ENCODE measurements at places on chromosomes 1 and 21.

DNA sequence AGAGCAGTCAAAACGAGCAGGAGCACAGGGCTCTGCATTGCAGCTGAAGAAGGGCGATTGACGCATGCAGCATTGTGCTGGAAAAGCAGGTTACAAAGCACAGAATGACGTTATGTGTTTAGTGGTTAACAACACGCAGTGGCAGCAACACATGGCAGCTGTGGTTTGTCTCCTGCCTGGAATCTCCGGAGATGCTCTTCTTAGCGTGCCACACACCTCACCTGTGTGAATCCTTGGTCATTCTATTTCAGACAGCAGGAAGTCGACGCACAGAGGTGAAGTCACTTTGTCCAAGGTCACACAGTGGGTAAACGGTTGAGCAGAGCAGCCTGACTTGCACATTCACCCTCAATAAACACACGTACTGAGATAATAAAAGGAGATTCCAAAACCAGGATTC is 14.7 kb downstream of the OBSCN start:
- DNase-seq: no peak

DNA sequence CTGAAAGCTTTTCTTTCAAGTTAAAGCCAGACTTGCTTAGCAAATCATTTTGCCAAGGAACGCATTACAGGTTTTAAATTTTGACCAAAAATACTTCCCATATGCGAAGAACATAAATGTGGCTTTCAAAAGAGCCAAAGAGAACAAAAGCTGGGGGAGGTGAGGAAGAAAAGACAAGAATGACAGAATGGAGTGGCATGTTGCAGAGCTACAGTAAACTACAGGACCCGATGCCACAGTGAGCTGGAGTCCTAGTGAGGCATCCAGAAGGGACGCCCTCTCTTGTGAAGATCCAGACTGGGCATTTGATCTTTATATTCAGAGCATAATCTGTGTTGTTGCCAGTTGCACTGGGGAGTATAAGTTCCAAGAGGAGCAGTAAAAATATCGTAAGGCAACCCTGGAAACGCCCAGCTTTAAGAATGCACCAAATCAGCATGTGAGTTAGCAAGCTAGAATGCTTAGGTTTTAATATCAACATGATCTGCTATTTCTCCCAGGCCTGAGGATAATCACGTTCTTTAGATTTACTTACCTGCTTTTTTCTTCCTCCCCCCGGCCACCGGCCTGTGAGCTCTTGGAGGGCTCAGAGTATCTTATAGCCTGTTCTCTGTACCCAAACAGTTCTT is 48.4 kb upstream of the HOOK1 start:
- no peak for DNase-seq

DNA sequence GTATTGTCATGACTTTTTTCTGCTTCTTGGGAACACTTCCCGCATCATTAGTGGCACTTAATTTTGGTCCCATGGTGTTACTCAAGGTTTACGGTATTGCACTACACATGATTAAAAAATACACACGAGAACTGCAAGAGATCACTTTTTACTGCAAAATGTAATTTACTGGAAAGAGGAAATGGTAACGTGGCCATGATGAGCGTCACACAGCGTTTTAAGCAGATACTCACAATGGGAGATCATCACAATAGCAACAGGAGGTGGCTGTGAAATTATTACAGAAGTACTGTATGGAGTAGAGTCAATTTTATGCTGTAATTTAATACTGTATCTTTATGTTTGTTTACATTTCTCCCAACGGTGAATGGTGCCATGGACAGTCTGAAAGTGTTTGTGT is 1510.3 kb downstream of the AMY1C start:
- no peak for DNase-seq

DNA sequence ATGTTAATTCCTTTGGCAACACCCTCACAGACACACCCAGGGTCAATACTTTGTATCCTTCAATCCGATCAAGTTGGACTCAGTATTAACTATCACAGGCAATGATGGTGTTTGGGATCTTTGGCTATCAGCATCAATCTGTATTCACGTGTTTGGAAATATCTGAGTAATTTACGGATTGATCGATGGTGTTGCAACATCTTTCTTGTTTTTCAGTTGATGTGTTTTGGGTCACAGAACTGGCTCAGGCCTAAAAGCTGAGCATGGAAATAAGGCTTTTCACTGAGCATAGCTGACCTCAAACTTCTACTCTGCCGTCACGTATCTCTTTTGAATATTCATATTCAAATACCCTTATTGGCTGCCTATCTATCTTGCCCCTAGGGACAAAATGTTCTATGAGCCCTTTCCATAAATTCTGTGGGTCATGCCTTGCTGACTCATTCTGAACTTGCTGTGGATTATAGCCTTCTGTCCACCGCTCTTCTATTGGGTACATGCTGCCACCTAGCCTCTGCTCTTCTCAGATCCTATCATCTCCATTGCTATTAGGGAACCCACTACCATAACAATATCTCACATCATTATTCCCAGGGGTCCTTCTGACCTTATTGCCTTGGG is 156.0 kb downstream of the PDE4B start:
- DNase-seq: no peak

DNA sequence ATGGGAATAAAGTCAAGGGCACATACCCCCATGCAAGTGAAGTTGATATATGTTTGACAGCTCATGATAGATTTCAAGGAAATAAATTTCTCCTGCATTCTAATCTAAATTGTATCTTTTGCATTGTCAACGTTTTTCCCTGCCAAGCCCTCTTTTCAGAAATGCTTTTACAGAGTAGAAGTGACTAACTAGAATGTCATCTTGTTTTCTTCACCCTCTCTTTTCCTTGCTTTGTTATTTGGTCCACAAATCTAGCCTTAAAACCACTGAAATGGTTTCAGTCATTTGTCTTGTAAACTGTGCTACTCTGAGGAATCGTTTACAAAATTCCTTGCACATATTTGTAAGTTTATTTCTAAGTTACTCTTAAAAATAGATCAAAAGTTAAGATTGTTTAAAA is 600.8 kb upstream of the CXADR start:
- no peak for DNase-seq

DNA sequence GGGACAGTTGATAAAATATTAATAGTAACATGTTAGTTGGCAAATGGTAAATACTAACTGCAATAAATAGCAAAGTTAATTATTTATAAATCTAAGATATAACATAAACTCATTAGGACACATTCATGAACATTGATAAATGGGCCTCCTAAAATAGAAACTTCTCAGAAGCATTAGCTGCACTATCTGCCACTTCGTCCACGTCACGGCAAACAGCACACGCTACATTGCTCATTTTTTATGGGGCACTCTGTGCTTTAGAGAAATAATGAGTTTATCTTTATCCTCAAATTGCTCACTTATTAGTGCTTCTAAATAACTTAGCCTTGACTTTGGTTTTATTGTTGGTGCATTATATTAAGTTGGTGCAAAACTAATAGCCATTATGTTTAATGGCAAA is 16.3 kb upstream of the HPCAL4 start:
- DNase-seq: no peak

GRCh38 chr1:117061986-117062415 is 1.9 kb downstream of the TTF2 start:
- DNase-seq: no peak

GRCh38 chr1:110756506-110756905 is 81.8 kb upstream of the KCNA3 start:
- DNase-seq: no peak

DNA sequence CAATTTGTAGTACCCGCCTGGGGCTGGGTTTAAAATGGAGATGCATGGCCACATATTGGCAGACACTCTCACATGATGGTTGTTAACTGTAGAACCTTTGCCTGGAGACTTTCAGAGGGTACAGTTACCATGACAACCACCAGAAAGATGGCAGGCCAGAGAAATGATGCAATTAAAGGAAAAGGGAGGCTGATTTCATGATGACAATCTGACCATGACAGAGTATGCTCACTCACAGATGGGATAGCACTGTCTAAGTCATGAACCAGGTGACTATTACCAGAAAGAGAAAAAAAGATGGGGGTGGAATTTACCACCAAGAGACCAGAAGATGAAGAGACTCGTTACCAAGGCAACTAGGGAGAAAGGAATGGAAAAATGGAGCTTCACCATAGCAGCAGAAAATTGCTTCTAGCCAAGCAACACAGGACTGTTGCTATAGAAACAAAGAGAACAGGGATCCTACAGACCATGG is 3.5 kb upstream of the TRIT1 start:
- no peak for DNase-seq

GRCh38 chr21:44421901-44422840 is 33.1 kb upstream of the LRRC3 start:
- no peak for DNase-seq

DNA sequence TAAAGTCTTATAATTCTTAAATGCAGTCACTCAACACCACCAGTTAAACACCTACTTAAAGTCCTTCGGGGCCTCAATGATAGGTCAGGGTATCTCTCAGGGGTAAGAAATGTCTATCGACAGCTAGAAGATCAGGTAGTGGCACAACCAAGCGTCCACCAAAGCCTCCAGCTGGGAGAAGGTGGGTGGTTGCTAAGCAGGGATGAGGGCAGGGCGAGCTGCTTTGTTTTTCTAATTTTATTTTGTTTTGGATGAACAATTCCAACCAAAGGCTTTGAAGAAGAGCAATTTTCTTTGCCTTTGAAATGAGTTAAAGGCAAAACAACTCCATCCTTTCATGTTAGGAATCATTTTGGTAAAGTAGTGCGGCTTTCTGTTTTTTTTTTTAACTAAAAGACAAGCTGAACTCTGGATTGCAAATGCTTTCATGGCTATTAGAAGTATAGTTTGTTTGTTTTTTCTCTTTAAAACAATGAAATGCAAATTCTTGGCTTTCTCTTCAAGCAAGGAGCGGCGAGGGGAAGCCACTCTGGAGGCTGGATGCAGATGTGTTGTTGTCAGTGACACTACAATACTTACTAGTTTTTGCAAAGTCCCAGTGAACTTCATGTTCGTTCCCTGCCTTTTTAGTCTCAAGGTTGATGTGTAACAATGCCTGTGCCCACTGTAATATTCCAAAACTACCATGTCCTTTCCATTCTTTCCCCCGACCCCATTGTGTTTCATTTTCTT is 106.0 kb downstream of the MRPS6 start:
- DNase-seq: no peak

- no peak for DNase-seq
These were observed 45.5 kb upstream of the RBM15 start for GRCh38 chr1:110293601-110294104.

GRCh38 chr1:77354536-77354935 is 72.7 kb downstream of the AK5 start:
- no peak for DNase-seq

GRCh38 chr1:115218034-115218405 is 120.0 kb downstream of the NGF start:
- DNase-seq: no peak

GRCh38 chr1:236451796-236452373 is 57.8 kb downstream of the EDARADD start:
- peak; percentile 29 for DNase-seq

GRCh38 chr1:3697104-3697503 is 44.8 kb downstream of the TP73 start:
- DNase-seq: no peak

- no peak for DNase-seq
These were observed 5.7 kb upstream of the TENT5B start for GRCh38 chr1:27018316-27018715.

DNA sequence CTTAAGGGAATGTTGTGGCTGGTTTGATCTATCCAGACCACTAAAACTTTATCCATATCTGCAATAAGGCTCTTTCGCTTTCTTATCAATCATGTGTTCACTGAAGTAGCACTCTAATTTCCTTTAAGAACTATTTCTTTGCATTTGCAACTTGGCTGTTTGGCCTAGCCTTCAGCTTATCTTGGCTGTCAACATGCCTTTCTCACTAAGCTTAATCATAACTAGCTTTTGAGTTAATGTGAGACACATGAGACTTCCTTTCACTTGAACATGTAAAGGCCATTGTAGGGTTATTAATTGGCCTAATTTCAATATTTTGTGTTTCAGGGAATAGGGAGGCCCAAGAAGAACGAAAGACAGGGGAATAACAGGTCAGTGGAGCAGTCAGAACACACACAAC is 124.7 kb downstream of the TNFSF18 start:
- no peak for DNase-seq

DNA sequence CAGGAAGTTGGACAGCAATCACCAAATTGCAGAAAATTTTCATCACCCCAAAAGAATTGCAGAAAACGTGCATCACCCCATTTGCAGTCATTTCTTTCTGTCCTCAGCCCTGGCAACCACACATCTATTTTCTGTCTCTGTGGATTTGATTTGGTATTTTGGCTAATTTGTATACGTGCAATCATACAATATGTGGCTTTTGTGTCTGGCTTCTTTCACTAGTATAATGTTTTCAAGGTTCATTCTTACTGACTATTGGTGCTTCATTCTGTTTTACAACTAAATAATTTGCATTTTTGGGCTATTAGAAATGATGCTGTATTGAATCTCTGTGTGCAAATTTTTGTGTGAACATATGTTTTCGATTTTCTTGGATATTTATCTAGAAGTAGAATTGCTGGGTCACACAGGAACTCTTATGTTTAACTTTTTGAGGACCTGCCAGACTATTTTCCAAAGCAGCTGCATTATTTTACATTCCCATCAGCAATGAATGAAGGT is 24.8 kb upstream of the PRDM2 start:
- no peak for DNase-seq

GRCh38 chr1:199269241-199269640 is 630.4 kb downstream of the PTPRC start:
- no peak for DNase-seq

- no peak for DNase-seq
These were observed 136.9 kb upstream of the HNRNPU start for GRCh38 chr1:245001252-245001651.

GRCh38 chr1:182384387-182384960 is 7.1 kb downstream of the GLUL start:
- DNase-seq: no peak

- DNase-seq: no peak
These were observed 5.0 kb downstream of the MLLT11 start for GRCh38 chr1:151065089-151065645.

DNA sequence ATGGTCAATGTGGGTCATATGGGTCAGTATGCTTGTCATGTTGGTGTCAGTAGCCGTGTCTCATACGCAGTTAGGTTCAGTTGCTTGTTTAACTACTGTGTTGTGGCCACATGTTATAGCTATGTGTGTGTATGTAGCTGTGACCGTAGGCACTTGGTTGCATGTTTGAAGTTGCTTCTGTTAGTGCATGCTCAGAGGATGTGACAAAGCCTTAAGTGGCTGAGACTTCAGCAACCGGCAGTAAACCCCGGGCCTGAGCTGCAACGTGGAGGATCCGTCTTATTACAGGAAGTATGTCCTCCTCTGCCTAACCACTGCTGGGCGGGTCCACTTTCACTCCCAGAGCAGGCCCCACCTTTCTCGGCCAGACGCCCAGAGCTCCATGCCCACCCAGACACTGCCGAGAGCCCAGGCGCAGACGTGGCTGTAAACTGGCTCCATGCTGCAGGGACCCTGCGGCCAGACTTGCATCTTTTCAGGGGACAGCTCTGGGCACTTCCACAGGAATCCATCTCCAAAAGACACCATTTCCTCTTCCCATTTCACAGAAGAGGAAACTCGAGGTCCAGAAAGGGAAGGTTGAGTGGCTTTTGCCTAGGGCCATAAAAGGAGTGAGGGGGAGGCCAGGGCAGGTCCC is 2.2 kb downstream of the TCEA3 start:
- DNase-seq: peak; percentile 8
